Activated T-helper 2 cell treated with anti-CD3 and anti-CD28 coated beads, Interferon-gamma antibody, Interleukin-2, Interleukin-4, amounts not matched to agents 10 μg/mL and 5 μg/mL and 100 μg/mL, durations not matched to agents 14 hours and 24 hours and 36 hours (primary cell): ENCODE measurements at places on chromosomes 1 and 21. TPM values are rescaled to one million over a fixed set of nuclear protein-coding genes. Genes with fewer than 3 reads are reported as not detected.

DNA sequence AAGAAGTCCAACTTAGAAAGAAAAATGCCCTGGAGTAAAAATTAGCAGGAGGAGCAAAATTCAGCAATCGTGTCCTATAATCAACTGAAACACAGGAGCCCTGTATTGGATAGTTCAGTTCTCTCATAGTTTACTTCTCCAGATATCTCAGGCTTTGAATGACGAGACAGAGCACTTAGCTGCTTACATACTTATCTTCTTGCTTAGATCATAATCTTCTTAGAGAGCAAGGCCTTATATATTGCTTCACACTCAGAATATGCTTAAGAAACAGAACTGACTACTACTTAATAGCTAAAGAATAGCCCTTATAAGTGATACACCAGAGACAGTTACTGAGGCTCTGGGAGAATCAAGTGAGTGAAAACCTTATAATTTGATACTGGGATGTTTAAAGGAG, 38.9 kb downstream of the TOR3A start:
- no peak for DNase-seq

GRCh38 chr1:11302366-11302765, 29.4 kb downstream of the UBIAD1 start:
- DNase-seq: no peak

DNA sequence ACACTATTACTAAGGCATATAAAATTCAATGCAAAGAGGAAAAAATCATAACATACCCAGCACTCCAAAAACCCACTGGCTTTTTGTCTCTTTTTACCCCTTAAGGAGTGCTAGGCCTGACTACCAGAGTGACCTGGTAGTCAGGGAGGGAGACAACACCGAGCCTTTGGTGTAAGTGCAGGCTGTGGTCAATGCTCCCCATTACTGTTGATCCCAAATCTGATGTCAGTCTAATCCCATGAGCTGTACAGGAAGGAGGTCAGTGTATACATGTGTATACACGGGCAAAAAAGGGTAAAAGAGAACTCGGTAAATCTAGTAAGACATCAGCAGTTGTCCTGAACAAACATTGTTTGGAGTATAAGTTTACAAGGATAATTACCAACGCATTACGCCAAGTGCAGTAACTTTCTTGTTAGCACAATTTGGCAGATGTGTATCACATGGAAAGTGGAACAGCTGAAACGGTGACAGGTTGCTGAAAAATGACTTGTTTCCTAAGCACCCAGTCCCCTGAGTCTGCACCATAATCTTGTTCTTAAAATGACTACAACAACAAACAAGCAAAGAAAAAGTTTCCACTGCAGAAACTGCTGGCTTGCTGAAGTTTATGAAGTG, 217.9 kb downstream of the KCNH1 start:
- no peak for DNase-seq

The SAMD13 gene
- 0.30 and 0.44 TPM in 2 replicates for total RNA-seq

DNA sequence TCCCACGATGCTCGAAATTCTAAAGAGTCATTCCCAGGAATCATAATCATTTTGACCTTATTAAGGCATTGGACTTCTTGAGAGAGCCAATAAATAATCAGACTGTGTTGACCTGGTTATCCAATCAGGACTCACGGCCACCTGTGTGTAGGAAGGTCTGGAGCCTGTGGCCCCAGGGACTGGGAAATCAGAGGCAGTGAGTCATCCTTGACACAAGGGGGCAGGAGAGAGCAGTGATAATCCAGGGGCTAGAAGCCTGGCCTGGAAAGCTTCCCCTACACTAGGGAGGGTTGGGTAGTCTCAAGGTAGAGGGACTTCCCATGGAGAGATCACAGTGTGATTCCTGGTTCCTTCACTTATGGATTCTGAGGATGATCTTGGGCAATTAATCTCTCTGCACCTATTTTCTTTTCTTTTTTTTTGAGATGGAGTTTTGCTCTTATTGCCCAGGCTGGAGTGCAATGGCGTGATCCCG, 4.7 kb downstream of the MR1 start:
- DNase-seq: peak; percentile 56

The TCEA3 gene
- total RNA-seq: 3.3 and 5.6 TPM in 2 replicates

The SLC1A7 gene
- not detected in 2 replicates for total RNA-seq

GRCh38 chr1:175209493-175209921, 16.9 kb upstream of the KIAA0040 start:
- DNase-seq: no peak

GRCh38 chr21:29582855-29583254, 284.1 kb downstream of the BACH1 start:
- no peak for DNase-seq

The HTR6 gene
- total RNA-seq: not detected in 2 replicates

GRCh38 chr1:100530880-100531487, 7.0 kb upstream of the GPR88 start:
- no peak for DNase-seq

DNA sequence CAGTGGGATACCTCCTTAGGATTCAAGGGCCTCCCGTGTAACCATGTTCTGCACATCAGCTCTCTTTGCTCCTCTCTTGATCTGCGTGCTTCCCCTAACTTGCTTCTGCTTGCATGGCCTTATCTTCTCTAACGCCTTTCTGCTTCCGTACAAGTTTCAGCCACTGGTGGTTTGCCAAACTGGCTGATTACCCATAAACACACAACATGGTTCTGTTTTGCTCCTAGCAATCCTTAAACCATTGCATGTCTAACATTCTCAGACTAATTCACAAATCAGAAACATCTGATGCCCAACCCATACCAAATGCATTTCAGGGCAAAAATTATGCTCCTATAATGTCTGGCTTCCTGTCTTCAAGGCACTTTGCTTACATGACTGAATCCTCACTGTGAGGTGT, 166.4 kb downstream of the PBX1 start:
- no peak for DNase-seq
